ENCODE measurements at places on chromosomes 1 and 21.
A peak's percentile ranks its signal among the peaks of the same experiment; 100 is the strongest.

DNA sequence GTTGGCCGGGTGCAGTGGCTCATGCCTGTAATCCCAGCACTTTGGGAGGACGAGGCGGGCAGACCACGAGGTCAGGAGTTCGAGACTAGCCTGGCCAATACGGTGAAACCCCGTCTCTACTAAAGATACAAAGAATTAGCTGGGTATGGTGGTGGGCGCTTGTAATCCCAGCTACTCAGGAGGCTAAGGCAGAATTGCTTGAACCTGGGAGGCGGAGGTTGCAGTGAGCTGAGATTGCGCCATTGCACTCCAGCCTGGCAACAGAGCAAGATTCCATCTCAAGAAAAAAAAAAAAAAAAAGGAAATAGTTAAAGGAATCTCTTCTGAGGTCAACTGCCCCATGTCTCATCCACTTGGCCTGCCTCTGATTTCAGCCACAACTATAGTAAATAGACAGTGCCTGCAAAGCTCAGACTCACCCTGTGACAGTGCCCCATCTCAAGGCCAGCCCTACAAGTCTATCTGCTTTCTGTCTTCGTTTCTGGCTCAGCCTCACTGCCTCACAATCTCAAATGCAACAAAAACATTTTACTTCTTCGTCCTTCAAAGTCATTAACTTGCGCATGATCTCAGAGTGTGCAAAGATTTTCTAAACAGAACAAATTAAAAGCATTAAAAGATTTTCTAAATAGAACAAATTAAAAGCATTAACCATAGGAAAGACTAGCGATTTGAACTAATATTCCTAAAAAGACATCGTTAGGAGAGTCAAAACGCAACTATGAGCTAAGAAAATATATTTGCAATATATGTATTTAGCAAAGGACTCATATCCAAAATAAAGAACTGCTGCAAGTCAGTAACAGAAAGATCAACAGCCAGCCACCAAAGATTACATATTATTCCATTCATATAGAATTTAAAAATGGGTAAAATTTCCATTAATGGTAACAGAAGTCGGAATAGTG, 65.0 kb upstream of the PRDX6 start:
- DNase-seq: peak; percentile 83

DNA sequence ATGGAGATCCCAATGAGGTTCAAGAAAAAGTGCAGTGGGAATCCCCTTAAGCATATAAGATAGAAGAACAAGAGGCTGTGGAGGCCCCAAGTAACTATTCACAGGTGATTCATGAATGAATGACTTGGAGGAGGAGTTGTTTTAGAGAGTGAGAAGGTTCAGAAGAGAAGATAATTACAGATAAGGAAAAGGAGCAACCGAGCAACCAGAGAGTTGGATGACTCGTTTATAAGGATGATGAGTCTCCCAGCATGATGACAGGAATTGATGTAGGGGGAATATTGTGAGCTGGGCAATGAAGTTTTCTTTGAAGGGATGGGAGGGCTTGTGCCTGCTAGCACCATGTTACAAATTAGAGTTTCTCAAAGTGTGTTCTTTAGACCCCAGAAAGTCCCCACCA, 9.8 kb downstream of the C8A start:
- no peak for DNase-seq

GRCh38 chr1:153404768-153405167, 11.6 kb upstream of the S100A7A start:
- DNase-seq: no peak

GRCh38 chr1:201795066-201795465, 33.9 kb upstream of the IPO9 start:
- DNase-seq: no peak

DNA sequence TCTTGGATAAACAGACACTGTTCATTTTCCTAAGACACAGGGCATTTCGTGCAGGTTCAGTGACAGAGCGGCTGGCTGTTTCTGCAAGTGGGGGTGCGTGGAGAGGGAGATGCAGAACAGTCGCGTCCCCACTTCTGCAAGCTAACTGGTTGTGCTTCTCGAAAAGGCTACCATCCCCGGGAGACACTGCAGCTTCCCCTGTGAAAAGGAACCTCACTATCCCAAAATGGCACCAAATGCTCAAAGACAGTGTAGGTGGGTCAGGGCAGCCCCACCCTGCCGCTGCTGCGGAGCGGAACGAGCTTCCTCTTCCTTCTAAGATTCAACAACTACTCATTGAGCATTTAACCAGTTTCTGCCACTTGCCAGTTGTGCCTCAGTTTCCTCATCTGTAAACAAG, 19.2 kb upstream of the BACE2 start:
- DNase-seq: no peak

GRCh38 chr1:1470626-1471388, 758 bp upstream of the ATAD3B start:
- no peak for DNase-seq

DNA sequence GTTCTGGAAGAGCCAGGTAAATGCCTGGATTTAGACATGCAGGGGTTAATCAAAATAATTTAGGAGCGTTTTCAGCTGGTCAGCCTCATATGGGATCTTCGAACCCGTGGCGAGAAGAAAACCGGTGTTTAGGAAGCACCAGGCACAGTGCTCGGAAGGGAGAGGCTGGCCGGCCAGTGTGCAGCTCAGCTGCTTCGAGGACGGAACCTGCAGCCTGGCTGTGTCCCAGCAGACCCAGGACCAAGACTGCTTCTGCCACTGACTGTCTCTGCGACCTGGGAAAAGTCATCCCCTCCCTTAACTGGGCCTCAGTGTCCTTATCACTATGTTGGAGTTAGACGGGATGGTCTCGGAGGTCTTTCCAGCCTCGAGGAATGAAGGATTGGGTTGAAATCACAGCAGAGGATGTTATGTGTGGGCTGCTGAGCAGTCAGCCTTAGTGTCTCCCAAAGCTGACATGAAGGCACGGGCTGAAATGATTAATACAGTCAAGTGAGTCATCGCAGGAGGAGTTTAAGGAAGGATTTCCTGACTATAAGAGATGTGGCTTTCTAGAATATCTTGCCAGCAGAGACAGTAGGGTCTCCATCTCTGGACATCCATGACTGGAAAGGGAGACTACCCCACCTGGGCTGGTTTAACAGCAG, 20.8 kb downstream of the PPFIA4 start:
- DNase-seq: peak; percentile 56

DNA sequence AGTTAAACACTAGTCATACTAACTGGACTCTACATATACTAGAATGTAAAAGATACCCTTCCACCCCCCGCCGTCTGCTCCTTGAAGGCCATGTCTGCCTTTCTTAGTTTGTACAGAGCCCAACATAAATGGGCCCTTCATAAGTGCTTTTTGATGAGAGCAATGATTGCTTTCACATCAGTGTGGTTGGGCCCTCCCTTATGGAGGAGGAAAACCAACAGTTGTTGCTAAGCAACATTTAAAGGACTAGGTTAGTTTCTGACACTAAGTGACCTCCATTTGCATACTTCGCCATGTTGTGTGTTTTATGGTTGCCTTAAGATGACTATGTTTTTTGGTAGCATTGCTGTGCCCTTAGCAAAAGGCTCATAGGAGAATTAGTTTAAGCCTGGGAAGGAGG, 182.0 kb upstream of the SGIP1 start:
- no peak for DNase-seq

GRCh38 chr1:76281306-76281705, 206.8 kb downstream of the ST6GALNAC3 start:
- DNase-seq: no peak

GRCh38 chr1:220785166-220786056, 1.3 kb upstream of the MTARC1 start:
- DNase-seq: no peak
